ENCODE measurements at places on chromosomes 12 and 14.

DNA sequence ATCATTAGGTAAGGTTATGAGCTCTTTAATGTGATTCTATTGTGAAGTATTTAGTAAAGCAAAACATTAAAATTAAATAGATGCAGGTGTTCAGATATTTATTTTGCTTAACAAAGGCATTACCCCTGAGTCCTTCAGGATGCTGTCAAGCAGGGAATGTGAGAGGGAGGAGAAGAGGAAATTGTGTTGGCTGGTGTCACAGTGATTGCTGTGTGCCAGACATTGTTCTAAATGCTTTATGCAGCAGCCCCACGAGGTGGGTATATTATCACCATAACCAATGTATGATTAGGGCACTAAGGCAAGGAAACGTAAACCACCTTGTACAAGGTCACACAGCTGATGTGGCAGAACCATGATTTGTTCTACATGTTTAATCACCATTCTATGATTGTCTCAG, 80.1 kb downstream of the STAB2 start:
- H3K27ac ChIP-seq = no peak overlapping the region
- H3K4me1 ChIP-seq = peaks cover 3% of the 10 kb centered on the region
- no peak overlapping the region for H3K4me3 ChIP-seq
- no peaks in the 10 kb centered on the region for H3K36me3 ChIP-seq
- no peaks in the 10 kb centered on the region for H3K27me3 ChIP-seq
- no peak for DNase-seq

GRCh38 chr12:109446869-109447268, 30.2 kb downstream of the KCTD10 start:
- no peaks in the 10 kb centered on the region for H3K4me1 ChIP-seq
- no peaks in the 10 kb centered on the region for H3K36me3 ChIP-seq
- no peak overlapping the region for H3K27ac ChIP-seq
- no peaks in the 10 kb centered on the region for H3K27me3 ChIP-seq
- no peak overlapping the region for H3K4me3 ChIP-seq

DNA sequence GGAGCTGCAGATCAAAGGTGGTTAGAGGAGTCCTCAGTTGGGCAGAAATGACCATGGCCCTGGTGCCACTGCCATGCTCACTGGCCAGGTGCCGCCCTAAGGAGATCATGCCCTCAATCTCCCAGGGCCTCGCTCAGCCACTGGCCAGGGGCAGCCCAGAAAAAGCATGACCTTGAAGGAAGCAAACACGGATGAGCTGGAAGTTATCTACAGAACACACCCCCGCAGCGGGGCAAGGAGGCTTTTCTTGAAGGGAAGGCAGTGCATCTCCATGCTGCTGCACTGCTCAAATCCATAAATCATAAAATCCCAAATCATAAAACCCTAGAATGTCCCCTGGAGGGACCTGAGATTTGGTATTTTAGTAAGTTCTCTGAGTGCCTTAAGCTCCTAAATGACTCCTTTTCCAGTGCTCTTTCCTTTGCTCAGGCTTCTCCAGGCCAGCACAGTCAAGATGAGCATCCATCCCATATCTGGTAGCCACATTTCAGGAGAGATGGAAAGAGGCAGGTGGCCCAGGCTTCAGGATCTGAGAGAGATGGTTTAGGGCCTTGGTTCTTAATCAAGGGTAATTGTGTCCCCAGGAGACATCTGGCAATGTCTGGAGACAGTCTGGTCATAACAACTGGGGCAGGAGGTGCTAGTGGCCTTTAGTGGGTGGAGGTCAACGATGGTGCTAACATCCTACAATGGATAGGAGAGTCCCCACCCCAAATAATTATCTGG, 217.3 kb downstream of the RBM19 start:
- no peak for DNase-seq
- peaks cover 79% of the 10 kb centered on the region for H3K27me3 ChIP-seq
- H3K4me1 ChIP-seq = no peaks in the 10 kb centered on the region
- H3K27ac ChIP-seq = no peak overlapping the region
- H3K36me3 ChIP-seq = no peaks in the 10 kb centered on the region

DNA sequence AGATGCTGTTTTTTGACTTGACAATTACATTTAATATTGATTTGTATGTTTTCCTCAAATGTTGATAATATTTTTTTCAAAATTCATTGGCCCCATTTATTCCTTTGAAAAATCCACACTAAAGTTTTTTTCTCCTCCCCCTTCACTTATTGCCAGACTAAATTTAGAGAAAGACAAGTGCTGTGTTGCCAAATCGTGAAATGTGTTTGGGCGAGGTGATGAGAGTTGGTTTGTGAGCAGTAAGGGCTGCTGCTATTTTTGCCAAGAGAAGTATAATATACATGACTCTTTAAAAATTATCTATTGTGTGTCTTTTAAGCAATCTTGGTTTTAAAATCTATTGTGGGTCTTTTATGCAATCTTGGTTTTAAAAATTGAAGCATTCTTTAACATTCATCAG, 188.9 kb downstream of the PPFIA2 start:
- no peak for DNase-seq
- H3K27me3 ChIP-seq = no peaks in the 10 kb centered on the region
- no peaks in the 10 kb centered on the region for H3K4me1 ChIP-seq
- H3K4me3 ChIP-seq = no peak overlapping the region
- no peak overlapping the region for H3K27ac ChIP-seq

GRCh38 chr12:65825507-65826352, 1.4 kb downstream of the HMGA2 start:
- peaks cover 5% of the 10 kb centered on the region for H3K27me3 ChIP-seq
- peak overlapping the region; percentile 97 for H3K27ac ChIP-seq
- H3K4me1 ChIP-seq = peaks cover 59% of the 10 kb centered on the region
- peak; percentile 44 for DNase-seq
- H3K4me3 ChIP-seq = peak overlapping the region; percentile 99

- H3K4me1 ChIP-seq = peaks cover 13% of the 10 kb centered on the region
- H3K4me3 ChIP-seq = no peak overlapping the region
- H3K36me3 ChIP-seq = peaks cover 5% of the 10 kb centered on the region
- H3K27ac ChIP-seq = no peak overlapping the region
- H3K27me3 ChIP-seq = no peaks in the 10 kb centered on the region
Measured at GRCh38 chr14:54535126-54535525, 25.4 kb downstream of the CGRRF1 start.

DNA sequence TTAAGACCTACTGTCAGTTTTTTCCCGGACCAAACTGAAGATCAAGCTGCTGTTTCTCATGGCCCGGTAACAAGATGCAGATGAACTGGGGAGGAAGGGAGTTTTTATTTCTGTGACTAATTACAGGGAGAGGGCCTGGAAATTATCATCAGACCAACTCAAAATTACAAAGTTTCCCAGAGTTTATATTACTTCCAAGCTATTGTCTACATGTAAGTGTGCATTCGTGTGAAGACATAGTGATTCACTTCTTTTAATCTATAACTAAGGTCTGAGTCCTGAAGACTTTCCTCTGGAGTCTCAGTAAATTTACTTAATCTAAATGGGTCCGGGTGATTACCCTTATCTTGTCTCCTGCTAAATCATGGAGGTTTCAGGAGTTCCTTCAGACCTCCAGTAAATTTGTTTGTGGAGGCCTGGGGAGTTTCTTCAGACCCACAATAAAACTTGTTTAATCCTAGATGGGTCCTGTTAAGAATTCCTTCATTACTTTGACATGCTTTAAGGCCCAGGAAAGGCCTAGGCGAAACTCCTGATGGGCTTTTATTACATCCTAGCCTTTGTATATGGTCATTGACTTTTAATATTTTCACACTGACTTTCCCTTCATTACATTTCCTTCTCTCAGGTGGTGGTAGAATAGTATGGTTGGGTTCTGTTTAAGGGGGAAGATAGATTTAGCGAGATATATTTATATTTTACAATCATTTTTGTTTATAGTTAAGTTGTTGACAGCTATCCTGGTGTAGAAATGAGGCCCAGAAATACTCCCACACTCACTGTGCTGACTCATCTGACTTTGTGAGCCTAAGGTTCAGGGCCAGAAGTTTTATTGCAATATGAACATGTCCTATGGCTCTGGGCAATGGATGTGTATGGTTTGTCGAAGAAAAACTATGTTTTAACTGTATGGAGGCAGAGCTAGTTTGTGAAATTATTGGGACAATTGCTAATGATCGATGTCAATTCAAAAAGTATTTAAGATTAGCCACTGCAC, 627.0 kb upstream of the FBXO33 start:
- no peaks in the 10 kb centered on the region for H3K27me3 ChIP-seq
- peaks cover 4% of the 10 kb centered on the region for H3K4me1 ChIP-seq
- no peak overlapping the region for H3K4me3 ChIP-seq
- no peaks in the 10 kb centered on the region for H3K36me3 ChIP-seq
- DNase-seq = no peak

DNA sequence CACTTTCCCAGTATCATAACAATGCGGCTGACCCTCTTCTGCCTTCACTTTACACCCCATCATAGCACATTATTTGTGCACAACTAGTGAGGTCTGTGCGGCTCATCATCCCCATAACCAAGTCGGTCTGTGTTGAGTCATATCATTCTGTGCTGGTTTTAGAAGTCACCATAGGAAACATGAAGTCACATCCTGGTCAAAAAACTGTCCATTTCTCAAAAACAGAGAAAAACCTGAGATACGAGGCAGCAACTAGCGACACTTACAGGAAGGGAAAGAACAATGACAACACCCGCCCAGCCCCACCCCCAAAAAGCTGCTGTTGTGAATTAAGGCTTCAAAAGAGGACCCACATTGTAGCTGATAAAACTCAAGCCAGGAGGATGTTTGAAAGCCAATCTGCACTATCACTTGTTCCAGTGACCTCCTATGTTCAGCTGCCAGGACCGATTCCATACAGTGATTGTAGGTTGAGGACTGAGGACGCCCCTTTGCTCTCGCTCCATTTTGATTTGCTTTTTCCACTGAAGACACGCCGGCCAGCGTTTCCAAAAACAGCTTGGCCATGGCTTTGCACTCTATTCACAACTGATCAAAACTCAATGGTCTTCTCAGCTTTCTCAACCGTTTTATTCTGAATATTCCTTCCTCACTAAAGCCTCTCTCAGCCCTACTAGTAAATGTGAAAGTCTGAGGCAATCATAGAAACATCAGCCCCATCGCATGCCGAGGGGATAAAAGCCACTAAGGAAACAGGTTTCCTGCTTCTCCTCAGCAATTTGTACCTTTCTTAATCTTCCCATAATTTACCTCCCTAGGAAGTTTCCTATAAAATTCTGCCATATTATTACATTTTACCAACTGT, 87.5 kb downstream of the DUSP16 start:
- H3K27me3 ChIP-seq = no peaks in the 10 kb centered on the region
- DNase-seq = no peak
- H3K27ac ChIP-seq = no peak overlapping the region
- no peak overlapping the region for H3K4me3 ChIP-seq

DNA sequence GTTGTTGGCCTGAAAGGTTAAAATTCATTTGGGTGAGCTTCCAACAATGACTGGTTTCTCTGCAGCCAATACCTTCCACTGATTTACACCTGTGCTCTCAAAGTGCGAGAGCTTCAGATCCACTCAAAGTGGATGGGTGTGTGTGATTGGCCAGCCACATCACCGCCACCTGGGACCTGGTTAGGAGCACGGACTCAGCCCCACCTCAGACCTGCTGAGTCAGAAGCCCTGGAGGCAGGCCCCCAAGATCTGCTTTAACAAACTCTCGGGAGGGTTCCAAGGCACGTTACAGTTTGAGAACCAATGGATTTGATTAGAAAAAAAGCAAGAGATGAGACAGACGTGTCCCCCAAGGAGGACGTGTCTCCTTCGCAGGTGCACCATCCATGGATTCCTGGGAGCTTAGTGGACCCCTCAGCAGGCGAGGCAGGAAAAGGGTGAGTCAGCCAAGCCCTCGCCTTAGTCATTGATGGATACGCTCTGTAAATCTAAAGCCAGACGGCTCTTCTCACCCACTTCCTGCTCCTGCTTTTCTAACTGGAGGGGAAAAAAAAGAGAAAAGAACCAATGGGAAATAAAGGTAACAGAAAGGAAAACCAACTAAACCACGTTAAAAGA, 24.5 kb downstream of the FZD10 start:
- H3K27me3 ChIP-seq = peaks cover 3% of the 10 kb centered on the region
- no peak overlapping the region for H3K4me3 ChIP-seq
- DNase-seq = no peak
- H3K27ac ChIP-seq = no peak overlapping the region
- H3K36me3 ChIP-seq = peaks cover 2% of the 10 kb centered on the region

DNA sequence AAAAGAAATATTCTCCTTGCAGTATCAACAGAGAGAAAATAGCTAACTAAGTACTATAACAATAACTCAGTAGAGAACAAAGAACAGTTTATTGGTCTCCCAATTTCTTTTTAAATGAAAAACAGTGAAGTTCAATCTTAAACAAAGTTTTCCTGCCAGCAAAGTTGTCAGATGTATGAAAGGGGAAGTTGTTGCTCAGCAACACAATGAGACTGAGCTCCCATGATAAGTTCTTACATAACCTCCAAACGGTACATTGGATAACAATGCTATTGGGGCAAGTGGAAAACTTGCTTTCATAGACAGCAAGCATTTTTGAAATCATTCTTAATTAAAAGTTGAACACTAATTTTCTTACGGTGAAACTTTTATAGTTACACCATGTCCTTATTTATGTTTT, 94.9 kb downstream of the ALG10B start:
- H3K27me3 ChIP-seq = no peaks in the 10 kb centered on the region
- no peaks in the 10 kb centered on the region for H3K36me3 ChIP-seq
- no peak overlapping the region for H3K4me3 ChIP-seq

DNA sequence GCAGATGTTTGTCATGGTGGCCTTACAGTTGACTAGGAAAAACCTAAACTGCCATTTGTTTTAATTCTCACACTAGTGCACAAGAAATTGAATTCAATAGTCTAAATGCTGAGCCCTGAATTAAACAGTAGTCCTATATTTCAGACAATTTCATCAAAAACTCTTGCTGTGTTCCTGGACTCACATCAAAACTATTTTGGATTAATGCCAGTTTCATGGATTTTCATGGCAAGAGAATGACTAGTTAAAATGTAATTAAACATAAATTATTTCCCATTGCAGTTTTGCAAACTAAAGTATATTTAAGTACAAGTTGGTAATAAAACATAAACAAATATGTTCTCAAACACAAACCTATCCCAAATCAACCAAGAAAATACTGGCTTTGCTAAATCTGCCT, 468.0 kb upstream of the PRICKLE1 start:
- H3K36me3 ChIP-seq = no peaks in the 10 kb centered on the region
- no peak overlapping the region for H3K27ac ChIP-seq
- no peak for DNase-seq
- H3K4me1 ChIP-seq = peaks cover 11% of the 10 kb centered on the region

- no peak for DNase-seq
- H3K27ac ChIP-seq = no peak overlapping the region
- H3K4me3 ChIP-seq = peak overlapping the region; percentile 33
- H3K4me1 ChIP-seq = peaks cover 12% of the 10 kb centered on the region
- peaks cover 18% of the 10 kb centered on the region for H3K36me3 ChIP-seq
Measured at GRCh38 chr12:56998981-56999380, 7.4 kb downstream of the ZBTB39 start.

GRCh38 chr14:71220462-71220861, 313.2 kb downstream of the PCNX1 start:
- H3K4me1 ChIP-seq = peaks cover 21% of the 10 kb centered on the region
- no peak for DNase-seq
- H3K36me3 ChIP-seq = no peaks in the 10 kb centered on the region
- H3K4me3 ChIP-seq = no peak overlapping the region
- H3K27ac ChIP-seq = no peak overlapping the region

All from neural crest cell (in vitro differentiated cells).